ENCODE measurements at places on chromosomes 11 and 22.

- peaks cover 6% of the 10 kb centered on the region for H3K36me3 ChIP-seq
- peaks cover 9% of the 10 kb centered on the region for H3K4me1 ChIP-seq
- no peaks in the 10 kb centered on the region for H3K27me3 ChIP-seq
- H3K27ac ChIP-seq = no peak overlapping the region
- DNase-seq = no peak
Measured at GRCh38 chr11:76347466-76347865, 33.5 kb downstream of the THAP12 start.

DNA sequence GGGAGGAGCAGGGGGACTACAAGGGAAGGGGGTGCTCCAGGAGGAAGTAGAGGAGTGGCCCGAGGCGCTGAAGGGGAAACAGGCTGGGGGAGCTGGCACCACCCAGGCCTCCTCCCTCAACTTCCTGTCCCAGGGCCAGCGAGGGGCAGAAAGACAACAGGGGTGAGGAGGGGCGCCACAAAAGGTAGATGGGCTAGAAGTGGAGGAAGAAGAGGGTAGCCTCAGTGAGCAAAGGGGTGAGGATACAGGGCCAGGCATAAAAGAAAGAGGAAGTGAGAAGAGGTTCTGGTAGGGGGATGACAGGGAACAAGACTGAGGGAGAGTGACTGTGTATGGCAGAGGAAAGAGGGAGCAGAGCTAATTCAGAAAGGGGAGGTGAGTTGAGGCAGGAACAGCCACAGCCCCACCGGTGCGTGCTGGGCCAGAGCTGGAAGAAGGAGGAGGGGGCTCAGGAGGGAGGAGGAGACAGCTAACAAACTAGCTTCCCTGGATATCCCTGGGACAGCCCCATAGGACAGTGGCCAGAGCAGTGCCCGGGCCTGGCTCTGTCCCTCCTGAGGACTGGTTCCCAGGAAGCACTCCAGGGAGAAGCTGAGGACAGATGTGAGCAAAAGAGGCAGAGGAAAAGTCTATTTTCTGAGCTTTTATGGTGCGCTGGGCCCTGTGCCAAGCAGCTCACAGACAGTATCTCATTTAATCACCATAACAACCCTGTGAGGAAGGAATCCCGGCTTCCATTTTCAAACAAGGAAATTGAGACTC, 8.5 kb downstream of the DCHS1 start:
- no peaks in the 10 kb centered on the region for H3K36me3 ChIP-seq
- H3K27me3 ChIP-seq = no peaks in the 10 kb centered on the region
- H3K4me3 ChIP-seq = peak overlapping the region; percentile 35
- DNase-seq = no peak
- peak overlapping the region; percentile 83 for H3K27ac ChIP-seq

DNA sequence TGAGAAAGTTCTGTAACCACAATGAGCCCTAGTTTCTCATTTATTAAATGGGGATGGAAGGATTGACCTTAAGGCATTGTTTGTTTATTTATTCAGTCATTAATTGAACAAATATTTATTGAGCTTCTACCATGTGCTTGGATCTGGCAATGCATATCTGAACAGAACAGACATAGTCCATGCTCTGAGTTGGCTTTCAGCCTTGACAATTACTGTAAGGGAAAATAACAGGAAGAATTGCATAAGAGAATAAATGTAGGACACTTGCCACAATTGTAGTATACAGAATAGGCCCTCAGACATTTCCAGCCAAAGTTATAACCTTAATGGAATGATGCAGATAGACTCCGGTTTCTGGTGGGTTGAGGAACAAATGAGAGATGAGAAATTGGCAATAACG, 160.5 kb upstream of the TTC12 start:
- H3K4me3 ChIP-seq = no peak overlapping the region
- no peak for DNase-seq
- no peaks in the 10 kb centered on the region for H3K27me3 ChIP-seq
- H3K4me1 ChIP-seq = peaks cover 20% of the 10 kb centered on the region
- no peak overlapping the region for H3K27ac ChIP-seq

- H3K36me3 ChIP-seq = no peaks in the 10 kb centered on the region
- no peak overlapping the region for H3K27ac ChIP-seq
- H3K4me1 ChIP-seq = peaks cover 6% of the 10 kb centered on the region
- peaks cover 5% of the 10 kb centered on the region for H3K27me3 ChIP-seq
Measured at GRCh38 chr22:43928468-43928867, 4.9 kb downstream of the PNPLA3 start.

Measured in thoracic aorta (tissue), 2 donors.